ENCODE measurements at places on chromosomes 16 and 17. TPM values are rescaled to one million over a fixed set of nuclear protein-coding genes. Genes with fewer than 3 reads are reported as not detected.

SLC12A3 gene
- not detected for total RNA-seq

MMP28 gene
- 9.4 TPM for total RNA-seq

MPV17L gene
- 13.9 TPM for total RNA-seq

NXPH3 gene
- total RNA-seq = 7.7 TPM

SLC2A4 gene
- total RNA-seq = under 0.01 TPM

HEATR3 gene
- total RNA-seq = 36.7 TPM

MVP gene
- 4.5 TPM for total RNA-seq

DNA sequence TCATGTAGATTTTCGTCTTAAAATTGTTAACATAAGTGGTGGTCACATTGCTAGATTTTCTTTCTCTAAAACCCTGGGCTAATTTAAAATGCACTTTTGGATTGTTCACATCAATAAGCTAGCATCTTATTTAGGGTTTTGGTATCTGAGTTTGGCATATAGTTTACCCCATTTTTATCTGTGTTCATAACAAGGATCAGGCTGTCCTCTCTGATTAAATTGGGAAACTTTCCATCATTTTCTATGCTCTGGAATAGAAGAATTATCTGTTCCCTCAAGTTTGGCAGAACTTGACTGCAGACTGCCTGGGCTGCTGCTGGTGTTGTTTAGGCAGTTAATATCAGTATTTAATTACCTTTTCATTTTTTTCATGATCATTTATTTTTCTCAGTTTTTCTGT lies 1.8 kb downstream of the SPECC1 start:
- no peak for DNase-seq

GRCh38 chr17:67059372-67059771 lies 15.0 kb downstream of the CACNG1 start:
- DNase-seq = no peak

DNA sequence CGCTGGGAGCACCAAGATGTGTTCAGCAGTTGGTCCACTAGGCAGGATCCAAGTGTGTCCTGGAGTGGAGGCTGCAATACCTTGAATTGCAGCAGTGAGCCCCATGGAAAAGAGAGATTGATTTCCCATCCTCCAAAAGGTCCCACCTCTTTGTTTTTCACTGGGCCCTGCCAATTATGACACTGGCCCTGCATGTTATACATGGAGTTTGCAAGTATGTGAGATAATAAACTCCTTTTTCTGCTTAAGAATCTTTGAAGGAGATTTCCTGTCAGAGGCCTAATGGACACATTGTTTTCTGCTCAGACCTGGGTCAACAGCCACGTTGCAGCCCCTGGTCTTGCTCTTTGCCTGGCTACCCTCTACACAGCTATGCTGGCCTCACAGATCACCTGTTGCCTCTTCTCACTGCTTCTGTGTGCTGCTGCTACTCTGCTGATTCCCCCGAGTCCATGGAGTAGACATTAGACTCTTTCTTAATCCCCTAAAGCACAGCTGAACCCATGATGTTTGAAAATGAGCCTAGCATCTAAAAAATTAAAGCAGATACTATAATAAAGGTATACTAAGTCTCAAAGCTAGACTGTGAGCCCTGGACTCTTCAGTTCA lies 341.9 kb upstream of the CDH11 start:
- no peak for DNase-seq

- no peak for DNase-seq
Observed at GRCh38 chr17:76002100-76002499, 1.4 kb downstream of the CDK3 start.

DNA sequence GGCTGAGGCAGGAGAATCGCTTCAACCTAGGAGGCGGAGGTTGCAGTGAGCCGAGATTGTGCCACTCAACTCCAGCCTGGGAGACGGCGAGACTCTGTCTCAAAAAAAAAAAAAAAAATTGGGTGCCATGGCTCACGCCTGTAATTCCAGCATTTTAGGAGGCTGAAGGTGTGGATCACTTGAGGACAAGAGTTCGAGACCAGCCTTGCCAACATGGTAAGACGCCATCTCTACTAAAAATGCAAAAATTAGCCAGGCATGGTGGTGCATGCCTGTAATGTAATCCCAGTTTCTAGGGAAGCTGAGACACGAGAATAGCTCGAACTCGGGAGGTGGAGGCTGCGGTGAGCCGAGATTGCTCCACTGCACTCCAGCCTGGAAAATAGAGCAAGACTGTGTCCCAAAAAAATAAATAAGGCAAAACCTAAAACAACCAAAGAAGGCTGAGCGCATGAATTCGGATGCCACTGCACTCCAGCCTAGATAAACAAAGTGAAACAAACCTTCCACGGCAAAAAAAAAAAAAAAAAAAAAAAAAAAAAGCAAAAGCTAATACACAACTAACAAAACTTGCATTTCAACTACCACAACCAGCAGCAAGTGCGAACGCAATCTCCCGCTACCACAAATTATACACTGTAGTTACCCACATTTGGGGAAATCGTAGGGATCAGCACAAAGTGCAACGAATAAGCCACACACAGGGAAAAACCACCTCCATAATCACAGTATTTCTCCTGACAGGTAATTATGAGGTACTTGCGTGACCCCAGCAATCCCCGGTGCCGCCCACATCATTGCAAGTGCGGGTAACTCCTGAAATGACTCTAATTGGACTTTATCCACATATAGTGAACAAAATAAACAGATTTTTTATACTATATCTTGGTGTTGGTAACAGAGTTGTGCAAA lies 25.6 kb downstream of the TEX14 start:
- DNase-seq = no peak

- no peak for DNase-seq
Observed at GRCh38 chr16:79847569-79847968, 247.0 kb upstream of the MAF start.

GRCh38 chr16:65782611-65783600 lies 583.6 kb upstream of the CDH5 start:
- DNase-seq = peak; percentile 10

DNA sequence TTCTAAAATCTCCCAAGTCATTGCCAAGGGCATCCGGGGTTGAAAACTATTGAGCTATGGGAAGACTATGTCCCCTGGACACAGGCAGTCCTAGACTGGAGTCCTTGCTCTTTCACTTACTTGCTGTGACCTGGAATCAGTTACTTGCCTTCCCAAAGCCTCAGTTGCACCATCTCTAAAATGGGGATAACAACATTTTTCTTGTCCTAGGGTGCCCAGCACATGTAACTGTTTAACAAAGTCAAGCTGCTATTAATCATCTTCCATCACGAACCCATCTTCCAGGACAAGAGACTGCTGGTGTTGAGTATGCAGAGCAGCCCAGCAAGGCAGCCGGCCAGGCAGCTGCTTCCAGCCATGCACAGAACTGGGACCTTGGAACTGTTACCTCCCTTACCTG lies 9.9 kb upstream of the CACNG4 start:
- DNase-seq = no peak

- no peak for DNase-seq
Observed at GRCh38 chr17:1232786-1233185, 37.5 kb upstream of the BHLHA9 start.

DNA sequence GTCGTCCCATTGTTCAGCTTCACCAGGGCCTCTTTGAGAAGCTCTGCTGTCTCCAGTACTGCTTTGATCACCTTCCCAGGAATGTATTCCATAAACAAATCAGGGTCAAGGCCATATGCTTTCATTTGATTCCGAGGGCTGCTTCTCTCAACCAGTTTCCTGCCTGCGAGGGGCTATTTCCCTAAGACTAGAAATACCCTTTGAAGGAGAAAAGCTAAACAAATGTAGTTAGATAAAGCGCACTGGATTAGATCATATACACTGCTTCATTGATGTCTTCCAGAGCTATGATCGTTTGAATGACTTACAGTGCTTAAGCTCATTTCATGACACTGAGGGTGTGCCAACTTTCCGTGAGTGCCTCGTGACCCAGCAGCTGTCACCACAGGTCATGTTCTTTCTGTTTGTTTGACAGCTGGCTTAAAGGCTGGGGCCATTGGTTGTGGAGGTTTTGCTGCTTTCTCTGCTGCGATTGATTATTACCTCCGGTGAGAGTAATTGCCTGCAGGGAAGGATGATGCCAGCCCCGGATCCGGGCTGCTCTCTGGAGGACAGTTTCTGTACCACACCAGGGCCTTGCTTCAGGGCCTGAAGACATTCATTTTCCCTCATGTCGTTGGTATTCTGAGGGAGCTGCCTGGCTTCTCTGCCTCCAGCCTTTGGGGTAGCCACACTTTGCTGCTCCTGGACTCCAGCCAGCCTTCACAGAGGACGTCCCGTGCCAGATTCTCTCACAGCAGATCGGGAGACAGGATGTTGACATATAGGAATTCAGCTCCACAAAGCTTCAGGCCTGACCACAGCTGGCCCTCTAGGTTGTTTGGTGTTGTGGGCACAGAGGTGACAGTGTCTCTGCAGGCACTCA lies 3.9 kb downstream of the TIMM22 start:
- DNase-seq = no peak

- no peak for DNase-seq
Observed at GRCh38 chr16:57192146-57192545, 6.0 kb downstream of the RSPRY1 start.

DNA sequence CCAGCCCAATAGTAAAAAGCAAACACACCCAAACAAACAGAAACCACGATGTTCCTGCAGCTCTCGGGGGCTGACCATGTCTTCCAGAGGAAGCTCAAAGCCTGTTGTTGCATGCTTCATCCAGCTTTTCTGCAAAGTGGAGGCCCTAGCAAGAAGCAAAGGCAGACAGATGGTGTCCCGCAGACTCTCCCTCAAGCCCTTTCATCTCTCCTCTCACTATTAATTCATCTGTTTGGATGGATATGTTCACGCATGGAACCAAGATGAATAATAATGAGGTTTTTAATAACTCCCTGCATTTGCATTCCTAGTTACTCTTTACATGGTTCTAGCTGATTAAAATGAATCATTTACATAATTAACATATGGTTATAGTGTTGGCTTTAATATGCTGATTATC lies 36.6 kb downstream of the RBFOX1 start:
- no peak for DNase-seq

DNA sequence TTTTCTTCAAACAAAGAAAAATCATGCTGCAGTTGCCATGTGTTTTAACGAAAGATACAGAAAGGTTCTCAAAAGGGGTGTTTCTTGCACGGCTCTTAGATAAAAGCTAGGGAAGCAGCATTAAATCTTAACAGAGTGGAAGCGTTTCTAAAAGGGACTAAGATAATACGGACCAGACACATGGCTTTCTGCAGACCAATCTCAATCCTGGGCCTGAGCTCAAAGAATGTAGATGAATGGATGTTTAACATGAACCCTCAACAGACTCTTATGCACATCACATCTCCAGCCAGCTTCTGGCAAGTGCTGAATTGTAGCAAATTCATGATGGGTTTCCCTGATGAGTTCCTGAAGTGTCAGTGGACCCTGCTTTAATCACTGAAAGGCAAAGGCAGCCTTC lies 80.2 kb upstream of the COX10 start:
- no peak for DNase-seq

DNA sequence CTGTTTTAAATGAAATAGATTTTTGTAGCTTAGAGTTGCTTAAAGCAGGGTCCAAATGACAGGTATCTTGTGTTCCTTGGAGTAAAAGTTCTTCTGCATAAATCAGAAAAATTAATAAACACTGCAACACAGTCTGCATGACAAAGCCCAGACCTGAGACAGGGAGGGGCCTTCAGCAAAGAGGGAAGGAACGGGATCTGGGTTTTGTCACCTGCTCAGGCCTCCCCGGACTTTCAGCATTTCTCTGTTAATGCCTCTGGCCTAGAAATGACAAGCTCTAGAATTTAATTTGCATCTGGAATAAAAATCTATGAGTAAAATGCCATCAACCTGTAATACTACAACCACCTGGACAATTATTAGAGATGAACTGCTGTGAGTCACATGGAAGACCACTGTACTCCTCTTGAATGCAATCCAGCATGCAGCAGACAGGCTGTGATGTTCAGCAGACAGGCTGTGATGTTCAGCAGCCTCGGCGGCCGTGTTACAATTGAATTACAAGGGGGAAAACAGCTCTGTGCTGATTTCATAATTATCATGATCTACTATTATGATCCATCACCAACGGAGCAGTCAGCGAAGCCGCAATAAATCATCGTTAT lies 170.2 kb downstream of the TOX3 start:
- DNase-seq = no peak

DNA sequence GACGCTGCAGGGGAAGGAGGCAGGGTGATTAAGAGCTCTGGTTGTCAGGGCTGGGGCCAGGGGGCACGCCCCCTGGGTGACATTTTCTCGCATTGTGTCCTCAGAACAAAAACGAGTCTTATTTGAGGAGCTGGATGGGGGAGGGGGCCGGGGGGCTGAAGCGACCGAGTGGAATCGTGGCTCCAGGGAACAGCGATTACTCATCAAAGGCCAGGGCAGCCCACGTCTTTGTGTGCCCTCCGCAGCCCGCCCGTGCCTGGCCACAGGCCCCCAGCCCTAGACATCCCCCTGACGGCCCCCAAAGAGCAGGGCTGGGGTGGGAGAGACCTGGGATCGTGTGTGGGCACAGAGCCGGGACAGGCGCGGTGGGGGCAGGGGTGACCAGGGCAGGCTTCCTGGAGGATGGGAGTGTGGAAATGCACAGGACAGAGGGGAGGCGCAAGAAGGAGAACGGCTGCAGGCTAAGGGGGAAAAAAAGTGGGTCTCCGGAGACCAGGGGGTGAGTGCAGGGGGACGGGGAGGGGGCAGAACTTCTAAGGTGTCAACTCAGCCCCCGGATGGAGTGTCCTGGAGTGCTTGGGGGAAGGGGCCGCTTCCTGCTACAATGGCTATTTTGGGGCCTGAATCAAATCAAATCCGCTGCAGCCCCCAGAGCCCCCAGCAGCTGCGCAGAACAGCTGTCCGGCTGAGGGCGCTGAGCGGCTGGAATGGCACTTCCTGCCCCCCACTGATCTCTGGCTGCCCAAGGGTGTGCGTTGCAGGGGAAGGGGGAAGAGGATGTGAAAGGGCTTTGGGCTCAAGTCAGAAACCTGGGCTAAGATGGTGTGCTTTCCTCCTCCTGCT lies 24.0 kb upstream of the PHB1 start:
- no peak for DNase-seq

GRCh38 chr17:51598824-51599223 lies 338.5 kb downstream of the UTP18 start:
- no peak for DNase-seq

All from frontal cortex (tissue), 4 donors.